BE2C (cell line): ENCODE measurements at places on chromosomes 12 and 14.
A peak's percentile ranks its signal among the peaks of the same experiment; 100 is the strongest.

GRCh38 chr12:103301642-103302591, 193.9 kb downstream of the C12orf42 start:
- DNase-seq: peak; percentile 65

- no peak for DNase-seq
Observed at GRCh38 chr12:114961491-114961890, 277.5 kb upstream of the TBX3 start.

DNA sequence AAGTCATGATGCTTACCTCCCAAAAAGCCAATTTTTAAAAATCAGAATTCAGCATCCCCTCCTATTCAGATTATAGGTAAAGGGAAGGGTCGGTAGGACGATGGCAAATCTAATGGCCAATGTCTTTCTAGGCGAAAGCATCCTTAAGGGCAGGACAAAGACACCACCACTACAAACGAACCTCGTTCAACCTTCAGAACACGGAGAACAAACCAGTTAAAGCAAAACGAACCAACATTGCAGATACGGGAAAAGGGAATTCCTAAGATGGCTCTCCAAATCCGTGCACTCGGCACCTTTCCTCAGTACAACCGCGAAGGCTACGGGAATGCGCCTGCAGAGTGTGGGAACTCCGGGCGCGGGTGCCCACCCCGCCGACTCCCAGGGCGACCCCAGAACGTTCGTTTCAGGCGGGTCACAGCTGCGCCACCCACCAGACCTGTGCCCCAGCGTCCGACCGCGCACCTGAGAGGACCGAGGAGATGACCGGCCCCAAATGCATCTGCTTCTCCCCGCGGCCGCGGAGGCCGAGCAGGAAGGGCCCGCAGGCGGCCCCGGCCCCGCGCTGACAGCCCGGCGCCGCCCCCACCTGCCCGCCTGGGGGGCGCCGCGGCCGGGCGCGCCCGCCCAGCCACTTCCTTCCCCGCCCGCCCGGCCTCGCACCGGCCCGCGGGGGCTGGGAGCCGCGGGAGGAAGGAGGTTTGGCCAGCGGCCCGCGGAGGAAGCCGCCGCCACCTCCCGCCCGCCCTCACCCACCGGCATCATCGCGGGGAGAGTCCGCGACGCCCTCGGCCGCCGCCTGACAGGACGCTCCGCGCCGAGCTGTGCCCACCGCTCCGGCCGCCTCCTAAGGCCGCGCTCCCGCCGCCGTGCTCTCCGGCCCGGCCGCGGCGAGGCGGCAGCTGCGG, 578 bp downstream of the PPP1R13B start:
- peak; percentile 28 for DNase-seq

GRCh38 chr14:92610849-92611271, 97.3 kb downstream of the RIN3 start:
- DNase-seq: no peak

- no peak for DNase-seq
Observed at GRCh38 chr12:57135527-57136326, 7.4 kb downstream of the LRP1 start.

GRCh38 chr14:59229653-59230406, 41.4 kb downstream of the DAAM1 start:
- no peak for DNase-seq

- DNase-seq: no peak
Observed at GRCh38 chr12:104823985-104824461, 134.1 kb downstream of the SLC41A2 start.

DNA sequence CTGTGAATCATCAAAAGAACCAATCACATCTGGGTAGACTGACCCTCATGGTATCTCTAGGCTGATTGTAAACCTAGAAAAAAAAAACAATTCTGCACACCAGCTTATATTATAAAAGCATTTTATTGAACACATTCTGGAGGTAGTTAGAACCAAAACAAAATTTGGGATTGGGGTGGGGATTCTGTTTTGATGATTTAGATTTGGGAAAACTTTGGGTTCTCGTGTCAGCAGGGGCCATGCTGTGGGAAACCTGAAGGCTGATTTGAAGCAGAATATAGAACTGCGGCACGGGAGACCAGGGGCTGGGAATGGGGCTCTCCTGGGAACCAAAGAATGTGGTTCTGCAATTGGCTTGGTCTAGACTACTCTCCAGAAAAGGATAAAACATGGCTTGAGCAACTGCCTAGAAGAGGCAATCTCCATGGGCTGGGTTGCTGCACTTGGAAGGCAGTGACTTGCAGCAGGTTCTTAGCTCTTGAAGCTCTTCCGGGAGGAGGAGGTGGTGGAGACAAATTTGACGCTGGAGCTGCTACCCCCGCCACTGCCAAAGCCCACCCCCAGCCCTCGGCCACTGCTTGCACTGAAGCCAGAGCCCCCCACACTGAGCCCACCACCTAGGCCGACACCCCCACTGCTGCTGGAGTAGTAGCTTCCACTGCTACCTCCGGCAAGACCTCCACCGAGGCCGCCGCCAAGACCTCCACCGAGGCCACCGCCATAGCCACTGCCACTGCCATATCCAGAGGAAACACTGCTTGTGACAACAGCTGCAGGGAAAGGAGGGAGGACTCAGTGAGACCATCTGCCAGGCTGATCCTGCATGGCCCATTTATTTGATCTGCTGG, 5.5 kb downstream of the KRT5 start:
- no peak for DNase-seq

DNA sequence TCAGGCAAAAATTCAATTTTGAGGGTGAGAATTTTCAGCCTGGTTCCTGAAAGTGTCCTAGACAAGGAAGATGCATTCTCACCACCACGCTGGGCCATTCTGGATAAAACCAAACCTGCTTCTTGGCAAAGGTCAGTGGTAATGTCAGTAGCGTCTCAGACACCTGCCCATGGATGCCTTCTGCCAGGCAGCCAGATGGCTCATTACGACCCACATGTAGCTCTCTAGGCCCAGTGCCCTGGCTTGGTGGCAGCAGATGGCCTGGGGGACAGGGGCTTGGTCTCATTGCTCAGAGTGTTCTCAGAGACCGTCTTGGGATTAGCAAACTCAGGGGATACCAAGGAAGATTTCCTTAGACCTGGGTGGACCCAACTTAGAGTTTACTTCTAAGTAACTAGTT, 105.1 kb downstream of the ARF6 start:
- DNase-seq: no peak

GRCh38 chr14:54783660-54784015, 119.0 kb downstream of the GCH1 start:
- no peak for DNase-seq

DNA sequence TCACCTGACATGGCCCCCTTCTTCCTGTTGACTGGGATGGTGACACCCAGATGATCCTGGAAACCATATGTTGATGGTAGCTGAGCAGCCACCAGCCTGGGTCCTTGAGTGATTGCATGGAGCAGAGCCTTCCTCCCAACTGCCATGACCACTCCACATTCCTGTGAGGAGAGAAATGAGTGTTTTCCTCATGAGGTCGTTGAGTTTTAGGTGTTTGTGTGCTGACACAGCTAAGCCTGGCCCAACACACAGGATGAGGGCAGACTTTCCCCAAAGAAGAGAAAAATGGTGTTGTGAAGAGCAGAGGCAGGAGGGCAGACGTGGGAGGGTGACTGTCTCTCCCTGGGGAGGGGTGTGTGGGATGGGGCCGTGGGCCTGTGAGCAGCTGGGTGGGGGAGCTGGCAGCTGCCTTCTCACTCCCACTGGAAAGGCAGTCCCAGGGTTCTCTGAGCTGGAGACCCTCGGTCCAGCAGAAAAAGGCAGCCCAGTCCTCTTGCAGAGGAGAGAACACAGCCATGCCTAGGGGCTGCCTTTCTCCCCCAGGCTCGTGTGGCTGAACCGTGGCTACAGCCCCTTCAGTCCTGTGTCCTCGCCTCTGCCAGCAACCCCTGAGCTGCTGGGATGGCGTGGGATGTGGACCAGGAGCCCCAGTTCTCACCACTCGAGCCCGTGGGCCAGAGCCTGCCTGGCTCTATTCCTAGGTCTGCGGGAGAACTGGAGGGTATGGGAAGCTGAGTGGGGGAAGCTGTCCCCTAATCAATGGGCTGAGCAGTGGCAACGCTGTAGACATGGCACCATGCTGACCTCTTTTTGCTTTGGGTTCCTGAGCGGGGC, 257.0 kb downstream of the ADGRD1 start:
- no peak for DNase-seq

DNA sequence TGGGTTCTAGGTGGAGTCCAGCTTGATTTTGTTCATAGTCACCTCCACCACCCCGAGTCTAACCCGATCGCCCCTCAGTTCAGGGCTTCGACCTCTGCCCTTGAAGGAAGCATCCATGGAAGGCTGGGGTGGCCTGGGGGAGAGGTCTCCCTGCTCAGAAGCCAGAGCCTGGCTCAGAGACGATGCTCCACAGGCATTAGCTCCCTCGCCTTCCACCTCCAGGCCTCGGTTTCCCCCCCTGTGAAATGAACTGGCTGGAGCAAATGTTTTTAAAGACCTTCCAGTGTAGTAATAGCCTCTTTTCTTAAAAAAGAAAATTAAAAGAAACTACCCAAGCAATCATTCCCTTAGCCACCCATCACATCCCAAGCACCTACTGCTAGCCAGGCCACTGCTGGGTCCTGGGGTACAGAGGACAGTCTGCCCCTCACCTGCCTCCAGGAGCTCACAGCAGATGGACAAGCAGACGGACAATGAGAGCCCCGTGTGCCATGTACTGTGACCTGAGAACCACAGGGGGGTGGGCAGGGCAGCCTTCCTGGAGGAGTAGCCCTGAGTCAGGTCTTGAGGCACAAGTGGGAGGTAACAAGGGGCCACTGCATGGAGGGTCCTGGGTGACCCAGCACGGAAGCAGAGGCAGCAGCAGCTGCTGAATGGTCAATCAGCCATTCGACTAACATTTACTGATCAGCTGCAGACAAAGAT, 42.3 kb upstream of the EML1 start:
- DNase-seq: no peak

GRCh38 chr14:65150898-65151608, 48.7 kb upstream of the MAX start:
- no peak for DNase-seq

DNA sequence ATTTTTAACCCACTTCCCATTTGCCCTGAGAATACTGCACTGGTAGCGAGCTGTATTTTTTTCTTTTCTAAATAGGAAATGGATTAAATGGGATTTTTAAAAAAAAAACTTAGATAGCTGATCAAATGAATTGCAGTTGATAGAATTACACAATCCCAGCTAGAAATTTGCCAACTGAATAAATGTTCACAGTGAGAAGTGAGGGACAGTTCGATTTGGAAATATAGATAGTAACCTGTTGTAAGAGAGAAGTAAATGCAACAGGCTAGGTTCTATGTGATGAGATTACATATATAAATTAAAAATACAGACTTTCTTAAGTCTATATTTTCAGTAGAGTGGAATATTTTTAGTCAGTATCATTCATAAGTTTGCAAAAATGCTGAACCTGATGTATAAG, 48.1 kb upstream of the SMCO2 start:
- no peak for DNase-seq

DNA sequence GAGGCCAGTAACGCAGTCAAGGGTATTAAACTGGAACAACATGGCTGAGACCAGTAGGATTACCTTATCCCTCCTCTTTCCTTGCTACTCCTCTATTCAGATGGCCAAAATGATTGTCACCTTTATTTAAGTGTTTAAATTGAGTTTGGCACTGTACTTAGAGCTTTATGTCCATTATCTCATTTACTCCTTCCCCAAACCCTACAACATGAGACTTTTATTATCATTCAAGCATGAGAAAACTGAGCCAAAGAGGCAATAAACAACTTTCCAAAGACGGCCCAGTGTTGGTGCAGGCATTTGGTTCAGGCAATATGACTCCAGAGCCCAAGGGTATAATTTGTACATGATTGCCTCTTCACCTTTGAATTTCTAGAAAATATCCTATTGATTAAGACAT, 370.9 kb upstream of the KITLG start:
- no peak for DNase-seq

DNA sequence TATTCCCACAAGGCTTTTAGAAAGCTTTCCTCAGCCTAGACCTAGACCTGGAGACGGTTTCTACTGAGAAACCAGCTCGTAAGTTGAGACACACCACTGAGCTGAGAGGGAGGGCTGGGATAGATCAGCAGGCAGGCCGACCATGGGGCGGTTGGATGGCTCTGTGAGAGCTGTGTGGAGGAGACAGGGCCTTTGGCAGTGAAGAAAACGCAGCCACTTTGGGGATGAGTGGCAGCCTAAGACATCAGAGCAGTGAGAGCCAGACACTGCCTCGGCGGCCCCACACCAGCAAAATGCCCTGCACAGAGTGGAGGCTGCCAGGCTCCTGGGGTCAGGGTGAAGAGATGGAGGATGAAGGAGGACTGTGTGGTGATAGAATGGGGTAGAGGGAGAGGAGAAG, 46.0 kb downstream of the CACNA2D4 start:
- no peak for DNase-seq

DNA sequence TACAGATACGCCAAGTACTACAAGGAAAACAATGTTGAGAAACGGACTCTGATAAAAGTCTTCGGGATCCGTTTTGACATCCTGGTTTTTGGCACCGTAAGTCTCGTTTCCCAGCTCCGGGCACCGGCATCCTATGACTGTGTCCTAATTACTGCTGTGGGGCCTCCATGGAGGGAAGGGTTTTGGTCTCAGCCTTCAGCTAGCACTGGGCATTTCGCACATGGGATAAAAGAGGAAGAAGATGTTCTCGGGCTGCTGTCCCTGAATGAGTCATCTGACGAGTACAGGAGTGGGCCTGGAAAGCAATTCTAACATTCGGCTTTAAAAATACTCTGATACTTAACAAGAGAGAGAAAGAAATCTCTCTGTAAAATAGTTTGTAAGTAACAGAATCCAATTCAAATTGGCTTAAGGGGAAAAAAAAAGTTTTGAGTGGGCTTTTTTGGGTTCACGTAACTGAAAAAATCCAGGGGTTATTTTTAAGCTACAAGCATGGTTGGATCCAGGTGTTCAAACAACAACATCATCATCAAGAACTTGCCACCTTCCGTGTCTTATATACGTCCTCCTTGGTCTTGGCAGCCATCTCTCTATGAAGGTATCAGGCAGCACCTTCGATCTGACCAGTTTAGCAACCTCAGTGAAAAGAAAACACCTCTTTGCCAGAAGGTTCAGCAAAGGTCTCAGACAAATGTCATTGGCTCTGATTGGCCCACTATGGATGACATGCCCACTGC, 34.4 kb upstream of the P2RX4 start:
- DNase-seq: no peak

GRCh38 chr12:127655691-127656090, 611.3 kb upstream of the TMEM132C start:
- no peak for DNase-seq

DNA sequence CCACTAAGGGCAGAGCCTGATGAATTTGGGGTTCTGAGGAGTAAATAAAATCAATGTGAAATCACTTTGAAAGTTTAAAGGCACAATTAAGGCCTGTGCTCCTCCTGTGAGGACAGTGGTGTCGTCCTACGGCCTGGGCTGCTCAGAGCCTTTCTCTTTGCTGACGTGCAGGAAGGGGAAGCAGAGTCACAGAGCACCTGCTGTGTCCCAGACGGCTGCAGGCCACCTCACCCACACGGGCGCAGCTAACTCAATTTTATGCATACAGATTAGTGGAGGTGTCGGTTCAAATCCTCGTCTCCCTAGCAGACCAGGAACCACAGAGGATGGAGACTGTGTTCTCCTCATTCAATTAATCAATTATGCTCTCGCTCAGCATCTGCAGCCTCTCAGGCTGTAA, 11.4 kb upstream of the DLK1 start:
- no peak for DNase-seq

GRCh38 chr14:95544588-95544987, 9.7 kb downstream of the GLRX5 start:
- no peak for DNase-seq
